ENCODE measurements at places on chromosomes 6 and 20. TPM values are rescaled to one million over a fixed set of nuclear protein-coding genes. Genes with fewer than 3 reads are reported as not detected.

CAPN11 gene
- total RNA-seq: 0.65 TPM

RBM24 gene
- 4.0 TPM for total RNA-seq

MUC21 gene
- not detected for total RNA-seq

NUS1 gene
- 21.2 TPM for total RNA-seq

GMEB2 gene
- total RNA-seq: 10.8 TPM

CDH26 gene
- not detected for total RNA-seq

MLN gene
- not detected for total RNA-seq

SYNDIG1 gene
- not detected for total RNA-seq

CRISP3 gene
- not detected for total RNA-seq

SLC35D3 gene
- total RNA-seq: not detected

COL11A2 gene
- 0.33 TPM for total RNA-seq

BPIFB2 gene
- total RNA-seq: not detected

Data from vein endothelial cell (primary cell).